ENCODE measurements at places on chromosomes 4 and X.

DNA sequence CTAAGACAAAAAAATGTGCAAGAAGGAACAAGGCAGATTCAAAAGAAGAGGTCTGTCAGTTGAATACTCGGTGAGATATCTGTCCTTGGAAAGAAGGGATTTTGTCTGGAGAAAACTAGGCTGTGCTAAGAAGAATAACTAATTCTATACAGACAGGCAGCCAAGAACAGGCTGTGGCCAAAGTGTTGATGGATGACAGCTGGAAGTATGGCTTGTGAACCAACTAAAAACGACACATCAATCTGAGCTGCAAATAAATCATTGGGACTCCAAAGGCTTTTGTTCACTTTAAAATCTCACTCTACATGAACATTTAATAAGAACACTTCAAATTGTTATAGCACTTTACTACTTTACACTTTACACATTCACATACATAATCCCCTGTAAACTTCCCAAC, 70.5 kb upstream of the IGSF1 start:
- no peak for DNase-seq

DNA sequence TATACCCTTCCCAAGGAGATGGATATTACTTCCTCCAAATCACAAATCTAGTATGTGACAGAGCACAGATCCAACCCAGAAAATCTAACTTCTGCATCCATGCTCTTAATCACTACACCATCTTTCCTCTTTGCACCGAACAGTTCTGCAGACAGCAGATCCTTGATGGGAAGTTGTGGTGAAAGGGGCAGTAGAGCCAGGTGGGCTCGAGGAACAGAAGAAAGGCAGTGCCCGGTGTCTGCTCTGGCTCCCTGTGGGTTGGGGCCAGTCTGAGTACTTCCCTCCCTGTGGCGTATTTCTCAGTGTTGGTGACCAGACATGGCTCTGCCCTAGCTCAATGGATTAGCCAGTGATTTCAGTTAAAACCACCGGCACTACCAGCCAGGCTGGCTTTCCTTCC, 15.3 kb downstream of the HOPX start:
- DNase-seq = no peak

- DNase-seq = no peak
Measured at GRCh38 chr4:27917381-27917780, 1056.7 kb downstream of the STIM2 start.

DNA sequence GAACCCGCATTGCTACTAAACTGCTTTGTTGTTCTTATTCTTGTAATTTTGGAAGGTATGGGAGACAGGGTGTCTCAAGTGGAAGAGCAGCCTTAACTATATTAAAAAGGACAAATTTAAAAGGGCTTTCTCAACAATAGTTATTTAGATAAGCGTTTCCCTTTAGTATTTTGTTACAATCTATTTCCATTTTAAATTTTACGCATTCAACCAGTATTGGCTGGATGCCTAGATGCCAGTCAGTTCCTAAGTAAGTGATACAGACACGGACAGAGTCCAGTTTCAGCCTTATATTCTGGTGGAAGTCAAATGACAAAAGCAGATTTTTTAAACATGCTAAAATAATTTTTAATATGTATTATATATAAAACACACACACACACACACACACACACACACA, 28.3 kb downstream of the FAT1 start:
- DNase-seq = no peak

DNA sequence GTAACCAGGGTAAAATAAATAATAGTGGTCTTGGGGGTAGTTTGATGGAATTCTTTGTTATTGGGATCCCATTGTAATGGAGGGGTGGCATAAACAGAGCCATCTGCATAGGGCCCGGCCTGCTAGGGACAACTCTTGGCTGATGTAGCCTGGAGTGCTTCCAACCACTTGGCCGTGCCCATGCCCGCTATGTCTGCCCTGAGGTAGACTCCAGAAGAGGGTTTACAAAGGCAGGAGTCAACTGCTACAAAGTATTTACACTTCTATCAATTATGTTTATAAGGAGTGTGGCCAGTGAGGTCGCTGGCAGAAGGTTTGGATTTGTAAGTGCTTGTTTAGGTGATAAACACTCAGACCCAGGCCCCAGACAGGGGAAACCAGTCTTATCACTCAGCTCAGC, 8.1 kb downstream of the RASL11B start:
- DNase-seq = no peak

DNA sequence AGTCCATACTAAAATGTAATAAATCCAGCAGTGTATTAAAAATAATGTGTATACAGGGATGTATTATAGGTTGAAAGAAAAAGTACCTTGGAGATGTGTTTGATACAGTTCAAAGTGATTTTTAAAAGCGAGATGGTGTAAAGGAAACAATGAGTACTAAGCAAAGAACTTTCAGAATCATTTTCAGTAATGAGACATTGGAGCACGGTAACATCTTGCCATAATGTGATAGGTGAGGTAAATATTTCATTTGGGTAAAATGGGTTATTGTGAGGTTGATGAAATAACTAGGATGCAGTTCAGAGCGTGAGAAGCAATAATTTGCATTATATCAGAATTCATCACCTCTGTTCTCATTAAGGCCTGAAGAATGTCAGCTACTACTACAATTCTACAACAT, 25.9 kb downstream of the EIF2S3 start:
- DNase-seq = no peak

GRCh38 chr4:1512738-1513660, 106.8 kb upstream of the NKX1-1 start:
- DNase-seq = no peak

- no peak for DNase-seq
Measured at GRCh38 chr4:152850377-152850776, 70.6 kb downstream of the ARFIP1 start.

- DNase-seq = no peak
Measured at GRCh38 chr4:71287305-71287704, 51.5 kb upstream of the SLC4A4 start.

GRCh38 chr4:71156616-71157015, 163.2 kb downstream of the DCK start:
- no peak for DNase-seq

DNA sequence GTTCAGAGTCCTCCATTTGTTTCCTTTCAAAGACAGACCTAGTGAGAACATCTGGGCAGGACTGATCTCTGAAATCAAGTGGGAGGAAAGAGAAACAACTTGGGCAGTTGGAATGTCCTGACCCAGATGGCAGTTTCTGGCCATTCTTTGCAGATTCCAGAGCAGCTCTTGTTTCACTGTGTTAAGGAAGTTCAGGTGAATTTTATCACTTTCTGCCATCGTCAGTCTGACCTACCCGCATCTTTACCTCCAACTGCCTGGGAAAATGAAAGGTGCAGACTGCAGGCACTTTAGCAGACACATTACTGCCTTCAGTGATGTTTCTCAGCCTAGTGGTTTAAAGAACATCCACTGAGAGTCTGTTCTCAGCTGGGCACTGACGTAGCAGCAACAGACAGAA, 216.2 kb downstream of the CEP135 start:
- DNase-seq = no peak

DNA sequence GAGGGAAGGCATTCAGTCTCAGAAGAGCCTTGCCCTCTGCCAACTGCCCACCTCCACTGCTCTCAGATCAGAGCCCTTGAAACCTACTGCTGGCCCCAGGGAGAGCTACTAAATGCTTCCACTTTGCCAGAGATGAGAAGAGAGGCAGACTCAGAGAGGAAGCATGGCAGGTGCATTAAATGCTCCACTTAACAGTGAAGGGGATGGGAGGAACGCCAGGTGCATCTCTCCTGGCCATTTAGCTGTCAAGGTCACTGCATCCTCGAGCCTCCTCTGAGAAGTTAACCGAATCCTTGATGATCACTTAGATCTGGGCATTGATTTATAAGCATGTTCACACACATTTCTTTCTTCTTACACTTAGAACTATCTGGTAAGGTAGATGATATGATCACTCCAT, 15.0 kb downstream of the TRPC5 start:
- no peak for DNase-seq

- DNase-seq = no peak
Measured at GRCh38 chr4:140609548-140610425, 41.0 kb upstream of the UCP1 start.

DNA sequence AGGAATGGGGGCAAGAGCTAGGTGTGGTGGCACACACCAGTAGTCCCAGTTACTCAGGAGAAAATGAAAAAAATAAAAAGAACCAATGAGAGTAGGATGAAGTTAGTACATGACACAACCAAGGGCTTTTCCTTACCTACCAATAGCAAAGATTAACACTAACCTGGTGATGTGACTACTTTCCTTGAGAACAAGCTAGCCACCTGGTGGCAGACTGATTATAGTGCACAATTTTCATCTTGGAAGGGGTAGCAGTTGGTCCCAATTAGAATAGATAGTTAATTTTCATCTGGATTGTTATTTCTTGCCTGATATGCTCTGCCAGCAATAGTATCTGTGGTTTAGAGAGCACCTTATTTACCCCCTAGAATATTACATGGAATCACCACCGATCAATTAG, 1216.8 kb upstream of the PABPC4L start:
- no peak for DNase-seq

GRCh38 chr4:89509708-89510281, 202.2 kb upstream of the GPRIN3 start:
- no peak for DNase-seq

DNA sequence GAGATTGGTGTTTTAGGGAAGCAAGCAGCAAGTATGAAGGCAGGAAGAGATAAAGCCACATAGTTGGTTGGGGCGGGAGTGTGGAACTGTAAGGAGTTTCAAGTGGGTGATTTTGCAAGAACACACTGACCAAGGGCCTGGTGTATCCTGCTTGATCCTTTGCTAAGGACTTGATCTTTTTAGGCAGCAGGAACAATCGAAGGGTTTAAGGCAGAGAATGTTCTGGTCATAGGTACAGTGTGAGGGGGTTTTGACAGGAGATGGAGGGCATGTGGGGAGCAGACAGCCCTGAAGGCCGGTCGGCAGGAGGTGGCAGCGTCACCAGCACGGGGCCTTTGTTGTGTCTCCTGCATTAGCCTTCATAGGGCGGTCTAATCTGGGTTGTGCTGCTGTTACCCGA, 54.7 kb downstream of the FAM193A start:
- DNase-seq = no peak

DNA sequence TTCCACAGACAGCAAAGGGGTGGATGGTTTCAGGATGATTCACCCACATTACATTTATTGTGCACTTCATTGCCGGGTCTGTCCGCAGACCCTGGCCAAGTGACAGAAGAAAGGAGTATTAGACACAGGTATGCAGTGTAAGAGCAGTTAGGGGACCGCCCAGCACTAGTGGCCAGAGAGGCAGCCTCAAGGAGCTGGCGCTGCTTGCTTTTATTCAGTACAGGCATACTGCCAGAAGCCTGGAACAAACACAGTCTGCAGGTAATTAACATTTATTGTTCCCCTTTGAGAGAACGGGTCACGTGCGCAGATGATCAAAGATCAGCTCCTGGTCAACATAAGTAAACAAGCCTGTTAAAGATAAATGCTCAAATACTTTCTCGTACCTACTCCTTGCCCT, 1639.0 kb upstream of the IGFBP7 start:
- DNase-seq = no peak
